ENCODE measurements at places on chromosomes 11 and 22.

- DNase-seq: no peak
Observed at GRCh38 chr22:33985506-33985905, 65.2 kb upstream of the LARGE1 start.

DNA sequence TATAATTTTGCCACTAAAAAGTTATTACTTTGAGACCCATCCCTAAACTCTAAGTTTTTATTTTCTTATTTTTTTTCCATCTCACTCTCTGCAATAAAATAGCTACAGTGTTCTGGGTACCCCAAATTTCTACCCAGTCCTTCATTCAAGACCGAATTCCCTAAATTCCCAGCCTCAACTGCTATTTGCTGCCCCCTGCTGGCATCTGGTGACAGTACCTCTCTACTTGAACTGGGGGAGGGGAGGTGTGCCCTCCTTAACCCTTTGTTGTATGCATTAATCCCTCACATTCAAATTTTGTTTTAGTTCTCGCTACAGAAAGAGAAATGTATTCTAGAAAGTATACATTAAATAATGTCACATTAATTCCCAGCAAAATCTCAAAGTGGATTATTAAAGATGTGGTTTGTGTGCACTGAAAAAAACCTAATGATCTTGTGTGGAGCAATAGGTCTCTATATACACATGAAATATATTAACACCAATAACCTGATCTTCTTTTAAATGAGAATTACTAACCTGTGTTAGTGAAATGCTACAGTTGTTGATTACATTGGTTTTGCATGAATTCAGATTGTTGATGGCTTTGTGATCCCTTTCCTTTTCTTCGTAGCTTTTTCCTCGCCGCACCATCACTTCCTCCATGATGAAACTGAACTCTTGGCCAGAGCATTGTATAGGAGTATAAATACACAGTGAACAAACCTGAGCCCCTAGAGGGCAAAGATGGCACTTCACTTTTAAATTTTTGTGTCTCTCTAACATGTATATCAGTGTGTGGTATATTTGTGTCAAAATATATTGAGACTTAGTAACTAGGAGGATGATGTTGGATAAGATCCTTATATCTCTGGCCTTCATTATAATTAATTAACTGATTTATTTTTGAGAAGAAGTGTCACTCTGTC is 590.0 kb downstream of the METTL15 start:
- peak; percentile 5 for DNase-seq

GRCh38 chr11:79512706-79513469 is 72.1 kb upstream of the TENM4 start:
- DNase-seq: no peak

DNA sequence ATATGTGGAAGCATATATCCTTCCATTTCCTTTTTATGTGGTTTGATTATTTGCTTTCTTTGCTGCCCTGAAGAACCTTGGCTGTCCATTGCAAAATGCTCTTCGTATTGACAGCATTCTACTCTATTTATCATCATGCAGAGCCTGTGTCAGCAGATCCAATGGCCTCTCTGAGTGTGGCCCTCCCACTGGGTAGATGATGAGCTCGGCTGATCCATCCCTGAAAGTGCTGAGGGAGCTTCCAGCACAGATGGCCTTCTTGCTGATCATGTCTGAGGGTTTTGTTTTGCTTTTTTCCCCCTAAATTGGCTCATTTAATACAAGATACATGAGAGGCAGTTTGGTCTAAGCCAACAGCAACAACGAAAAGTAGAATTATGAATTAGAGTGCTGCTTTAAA is 181.0 kb downstream of the GRIA4 start:
- no peak for DNase-seq

DNA sequence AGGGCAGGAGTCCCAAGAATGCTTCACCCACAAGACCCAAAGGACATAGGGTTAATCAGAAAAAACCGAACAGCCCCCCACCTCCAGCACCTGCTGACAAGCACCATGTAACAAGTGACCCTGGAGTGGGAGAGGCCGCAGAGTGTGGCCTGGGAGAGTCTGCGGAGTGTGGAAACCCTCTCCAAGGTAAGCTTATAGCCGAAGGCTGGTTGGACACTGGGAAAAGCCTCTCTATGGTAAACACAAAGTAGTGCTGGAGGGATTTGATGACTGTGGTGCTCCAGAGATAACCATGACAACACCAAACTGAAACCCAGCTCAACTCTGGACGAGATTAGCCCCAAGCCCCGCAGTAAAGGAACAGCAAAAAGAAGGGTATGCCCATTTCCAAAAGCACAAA is 19.2 kb downstream of the ASCL2 start:
- DNase-seq: no peak

DNA sequence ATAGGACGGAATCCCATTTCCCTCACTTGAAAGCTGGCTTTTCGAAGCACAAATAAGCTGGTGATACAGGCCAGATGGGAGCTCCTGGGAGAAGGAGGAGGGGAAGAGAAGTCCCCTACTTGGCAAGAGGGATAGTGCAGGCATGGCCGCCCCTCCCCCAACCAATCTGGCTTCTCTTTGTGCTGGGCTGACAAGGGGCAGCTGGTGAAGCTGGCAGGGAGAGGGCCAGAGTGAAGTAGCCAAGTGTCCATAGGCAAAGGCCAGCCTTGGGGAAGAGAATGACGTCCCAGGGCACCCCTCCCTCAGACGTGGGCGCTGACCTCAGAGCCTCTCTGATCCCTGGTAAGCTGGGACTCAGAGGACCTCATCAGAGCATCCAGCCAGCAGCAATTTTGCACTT is 78.7 kb upstream of the GRAMD1B start:
- DNase-seq: peak; percentile 33

GRCh38 chr22:50488006-50488677 is 1.5 kb downstream of the MIOX start:
- DNase-seq: no peak

DNA sequence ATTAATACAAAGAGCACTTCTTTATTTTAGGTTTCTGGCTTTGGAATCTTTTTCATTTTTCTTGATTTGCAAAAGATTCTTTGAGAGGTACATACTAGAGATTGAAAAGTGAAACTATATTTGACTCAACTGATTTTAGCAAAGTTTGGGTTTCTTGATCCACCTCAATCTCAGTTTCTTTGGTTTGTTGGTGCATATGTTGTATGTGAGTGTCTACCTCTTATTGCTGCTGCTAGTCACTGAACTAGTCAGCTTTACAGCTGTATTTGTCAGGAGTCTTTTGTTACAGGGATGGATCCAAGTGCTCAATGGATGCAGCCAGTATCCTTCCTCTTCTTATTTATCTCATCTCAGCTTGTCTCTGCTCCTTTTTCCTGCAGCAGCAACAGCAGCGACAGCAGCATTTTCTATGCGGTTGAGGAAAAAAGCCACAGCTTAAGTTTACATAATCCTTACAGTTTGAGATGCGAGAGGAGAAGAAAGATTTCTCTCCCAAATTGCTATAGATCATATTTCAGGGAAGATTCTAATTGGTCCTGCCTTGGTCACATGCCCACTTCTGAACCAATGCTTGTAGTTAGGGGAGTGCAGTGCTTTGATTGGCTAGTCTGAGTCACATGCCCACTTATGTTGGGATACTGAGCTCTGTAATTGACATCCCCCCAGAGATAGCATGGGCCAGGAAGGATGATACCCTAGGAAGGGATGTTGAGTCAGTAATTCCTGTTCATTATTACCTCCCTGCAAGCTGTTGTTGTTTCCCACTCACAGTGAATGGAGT is 10.0 kb upstream of the ZNRF3 start:
- DNase-seq: no peak

GRCh38 chr11:68377389-68377795 is 65.0 kb downstream of the LRP5 start:
- DNase-seq: no peak

GRCh38 chr22:50280708-50281383 is 10.7 kb upstream of the MAPK11 start:
- DNase-seq: no peak

- DNase-seq: no peak
Observed at GRCh38 chr11:73473252-73473651, 97.1 kb downstream of the RELT start.

DNA sequence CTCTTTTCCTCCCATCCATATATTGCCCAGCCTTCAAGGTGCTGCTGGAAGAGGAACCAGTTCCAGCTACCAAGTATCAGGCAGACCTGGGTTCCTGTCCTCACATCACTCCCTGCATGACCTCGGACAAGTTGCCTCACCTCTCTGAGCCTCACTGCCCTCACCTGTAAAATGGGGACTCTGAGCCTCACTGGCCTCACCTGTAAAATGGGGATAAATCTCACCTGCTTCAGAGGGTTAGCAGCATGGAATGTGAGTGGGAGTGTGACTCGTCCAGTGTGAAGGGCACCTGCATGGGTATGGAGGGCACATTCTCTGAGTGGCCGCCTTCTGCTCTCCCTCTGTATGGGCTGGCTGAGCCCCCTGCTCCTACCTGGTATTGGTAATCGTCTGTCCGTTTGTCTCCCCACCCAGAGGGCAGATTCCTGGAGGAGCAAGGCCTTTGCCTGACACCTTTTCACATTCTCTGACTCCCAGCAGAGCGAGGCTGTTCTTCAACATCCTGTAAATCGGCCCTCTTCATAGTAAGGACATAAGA is 3.7 kb downstream of the GRIK4 start:
- no peak for DNase-seq

DNA sequence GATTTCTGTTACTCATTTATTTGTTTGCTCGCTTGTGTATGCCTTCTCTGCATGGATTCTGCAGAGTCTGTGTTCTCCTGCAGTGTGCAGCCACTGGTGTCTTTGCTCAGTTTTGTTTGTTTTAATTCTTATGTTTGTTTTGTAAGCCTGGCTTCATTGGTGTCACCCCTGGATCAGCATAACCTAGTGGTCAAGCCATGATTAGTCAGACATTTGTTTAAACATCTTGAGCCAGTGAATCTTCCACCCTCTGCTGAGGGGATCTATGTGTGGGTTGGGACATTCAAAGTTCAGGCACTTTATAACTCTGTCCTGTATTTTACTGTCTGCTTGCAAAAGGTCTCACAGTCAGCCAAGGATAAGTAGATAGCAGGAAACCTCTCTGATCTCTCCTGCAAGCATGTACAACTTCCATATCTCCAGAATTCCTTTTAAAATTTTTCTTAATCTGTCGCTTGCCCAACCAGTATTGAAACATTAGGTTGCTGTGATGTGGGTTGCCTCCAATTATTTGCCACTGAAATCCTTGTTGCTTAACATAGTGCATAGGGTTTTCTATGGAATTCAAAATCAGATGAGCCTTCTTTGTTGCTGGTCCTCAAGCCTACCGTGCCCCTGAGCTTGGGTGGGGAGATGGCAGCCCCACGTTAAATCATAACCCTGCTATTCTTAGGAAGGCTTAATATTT is 86.8 kb downstream of the KCNQ1OT1 start:
- DNase-seq: no peak

DNA sequence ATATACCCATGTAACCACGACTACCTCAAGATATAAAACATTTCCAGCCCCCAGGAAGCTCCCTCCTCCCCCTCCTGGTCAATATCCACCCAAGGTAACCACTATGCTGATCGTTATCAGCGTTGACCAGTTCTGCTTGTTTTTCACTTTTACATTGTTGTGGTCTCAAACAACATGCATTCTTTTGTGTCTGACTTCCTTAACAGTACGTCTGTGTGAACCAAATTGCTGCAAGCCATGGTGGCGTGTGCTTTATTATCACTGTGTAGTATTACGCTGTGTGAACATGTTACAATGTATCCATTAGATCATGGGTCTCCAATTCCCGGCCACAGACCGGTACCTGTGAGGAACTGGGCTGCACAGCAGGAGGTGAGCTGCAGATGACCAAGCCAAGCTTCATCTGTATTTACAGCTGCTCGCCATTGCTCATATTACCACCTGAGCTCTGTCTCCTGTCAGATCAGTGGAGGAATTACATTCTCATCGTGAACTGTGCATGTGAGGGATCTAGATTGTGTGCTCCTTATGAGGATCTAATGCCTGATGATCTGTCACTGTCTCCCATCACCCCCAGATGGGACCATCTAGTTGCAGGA is 15.5 kb upstream of the GRK3 start:
- no peak for DNase-seq

- DNase-seq: no peak
Observed at GRCh38 chr11:35281169-35281688, 138.1 kb downstream of the SLC1A2 start.

All from amygdala (tissue), 56 donors.